ENCODE measurements at places on chromosomes 2 and 18. TPM values are rescaled to one million over a fixed set of nuclear protein-coding genes. Genes with fewer than 3 reads are reported as not detected.

RNF125 gene
- 0.35 TPM for total RNA-seq

DYSF gene
- total RNA-seq: 0.55 TPM

SERPINB3 gene
- total RNA-seq: 0.10 TPM

CCDC93 gene
- 15.1 TPM for total RNA-seq

CPLX4 gene
- not detected for total RNA-seq

IL1B gene
- 0.13 TPM for total RNA-seq

PNKD gene
- total RNA-seq: 65.3 TPM

UGT1A5 gene
- total RNA-seq: not detected

TMEM198 gene
- 0.55 TPM for total RNA-seq

BOK gene
- 33.3 TPM for total RNA-seq

ALKAL2 gene
- not detected for total RNA-seq

ASB18 gene
- total RNA-seq: 0.03 TPM

KCTD18 gene
- 9.9 TPM for total RNA-seq

RAB1A gene
- total RNA-seq: 251 TPM

PAX8 gene
- 0.65 TPM for total RNA-seq

SFT2D3 gene
- 5.4 TPM for total RNA-seq

IHH gene
- total RNA-seq: 0.45 TPM

FAM237A gene
- total RNA-seq: not detected

HOXD12 gene
- not detected for total RNA-seq
